Stimulated activated CD8-positive, alpha-beta memory T cell treated with anti-CD3 and anti-CD28 coated beads, Interleukin-7, amount 100 ng/mL, for 1 hour (primary cell): ENCODE measurements at places on chromosomes 7 and 10.
A peak's percentile ranks its signal among the peaks of the same experiment; 100 is the strongest.

DNA sequence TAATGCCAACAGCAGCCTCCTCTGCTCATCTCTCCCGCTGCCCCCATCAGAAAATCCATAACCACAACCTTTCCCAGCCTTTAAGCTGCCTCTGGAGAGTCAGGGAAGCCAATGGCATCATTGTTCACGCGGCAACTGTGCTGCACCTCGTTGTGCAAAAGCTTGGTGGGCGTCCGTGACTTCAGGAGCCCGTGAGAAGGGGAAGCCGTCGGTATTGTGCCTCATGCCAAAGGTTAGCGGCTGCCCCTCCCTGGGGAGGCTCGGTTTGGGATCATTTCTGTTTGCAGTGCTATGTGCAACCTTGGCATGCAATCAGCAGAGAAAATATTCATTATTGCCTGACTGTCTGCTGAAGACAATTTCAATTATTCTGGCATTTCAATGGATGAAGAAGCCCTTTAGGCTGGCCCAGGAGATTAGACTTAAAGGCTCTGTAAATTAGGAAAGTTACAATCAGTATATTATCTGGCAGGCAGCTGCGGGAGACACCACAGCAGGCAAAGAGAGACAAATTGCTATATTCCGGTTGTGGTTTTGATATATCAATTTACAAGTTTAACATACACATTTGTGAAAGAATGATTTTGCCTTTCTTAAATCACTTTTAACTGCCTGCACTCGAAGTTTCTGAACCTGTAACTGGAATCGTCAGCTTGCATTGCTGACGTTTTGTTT lies 244.5 kb downstream of the GATA3 start:
- DNase-seq, result no peak

GRCh38 chr10:26725837-26726727 lies 28.6 kb downstream of the PDSS1 start:
- peak; percentile 5 for DNase-seq

- DNase-seq, result no peak
These were observed 112.8 kb downstream of the PTPN20 start for GRCh38 chr10:47024046-47024322.

DNA sequence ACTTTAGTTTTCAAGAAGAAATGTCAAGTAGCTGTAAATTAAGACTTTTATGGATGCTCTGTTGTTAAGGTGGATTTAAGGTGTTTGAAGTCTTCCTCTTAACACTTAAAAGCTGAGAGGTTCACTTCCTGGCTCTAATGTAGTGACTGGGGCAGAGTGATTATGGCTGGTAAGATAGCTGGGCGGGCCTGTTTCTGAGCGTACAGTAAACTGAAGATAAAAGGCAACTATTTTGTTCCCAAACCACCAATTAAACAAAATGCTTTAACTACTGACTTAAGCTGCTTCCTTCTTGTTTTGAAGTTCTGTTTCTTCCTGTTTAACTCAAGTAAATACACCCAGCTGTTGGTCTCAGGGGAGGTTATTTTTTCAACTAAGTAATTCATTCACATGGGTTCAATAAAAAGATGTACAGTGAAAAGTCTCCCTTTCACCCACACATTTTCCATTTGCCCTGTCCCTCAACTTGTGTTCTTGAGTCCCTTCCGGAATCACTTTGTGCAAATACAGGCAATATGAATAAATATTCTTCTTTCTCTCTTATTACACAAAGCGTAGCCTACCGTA lies 19.3 kb downstream of the VWA2 start:
- no peak for DNase-seq
